ENCODE measurements at places on chromosomes 2 and 18.

- DNase-seq: peak; percentile 18
These were observed 764 bp downstream of the MBD2 start for GRCh38 chr18:54223568-54224241.

DNA sequence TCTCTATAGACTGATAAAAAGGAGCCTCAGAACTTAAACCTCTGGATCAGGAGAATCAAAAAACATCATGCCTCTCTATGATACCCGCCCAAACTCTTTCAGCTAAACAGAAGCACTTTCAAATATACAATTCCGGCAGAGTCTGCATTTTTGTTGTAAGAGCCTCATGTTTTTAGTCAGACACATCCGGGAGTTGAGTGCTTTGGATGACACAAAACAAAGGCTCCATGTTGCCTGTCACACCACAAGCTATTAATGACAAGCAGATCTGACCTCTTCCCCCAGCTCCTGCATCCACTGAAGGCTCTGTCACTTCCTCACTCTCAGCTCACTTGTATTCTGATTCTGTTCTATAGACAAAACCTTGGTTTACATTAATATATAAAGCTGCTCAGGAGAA lies 33.2 kb downstream of the SLC38A11 start:
- DNase-seq: no peak

- no peak for DNase-seq
These were observed 36.3 kb upstream of the MBP start for GRCh38 chr18:77168811-77169311.

GRCh38 chr2:152383702-152384101 lies 48.7 kb downstream of the FMNL2 start:
- DNase-seq: no peak

DNA sequence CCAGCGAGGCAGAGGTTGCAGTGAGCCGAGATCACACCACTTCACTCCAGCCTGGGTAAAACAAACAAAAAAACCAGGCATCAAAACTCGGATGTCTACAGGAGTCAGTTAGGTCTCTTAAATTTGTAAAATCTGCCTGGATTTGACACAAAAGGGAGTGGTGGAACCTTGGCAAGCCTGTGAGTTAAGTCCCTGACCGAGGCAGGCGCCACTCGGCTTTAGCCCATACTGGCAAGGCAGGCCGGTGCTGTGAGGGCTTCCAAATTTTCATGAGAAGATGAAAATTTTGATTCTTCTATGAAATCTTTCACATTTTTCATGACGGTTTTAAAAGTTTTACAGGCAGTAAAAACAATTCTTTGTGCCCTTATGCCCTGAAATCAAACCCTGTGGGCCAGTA lies 165.8 kb downstream of the FMNL2 start:
- DNase-seq: no peak

DNA sequence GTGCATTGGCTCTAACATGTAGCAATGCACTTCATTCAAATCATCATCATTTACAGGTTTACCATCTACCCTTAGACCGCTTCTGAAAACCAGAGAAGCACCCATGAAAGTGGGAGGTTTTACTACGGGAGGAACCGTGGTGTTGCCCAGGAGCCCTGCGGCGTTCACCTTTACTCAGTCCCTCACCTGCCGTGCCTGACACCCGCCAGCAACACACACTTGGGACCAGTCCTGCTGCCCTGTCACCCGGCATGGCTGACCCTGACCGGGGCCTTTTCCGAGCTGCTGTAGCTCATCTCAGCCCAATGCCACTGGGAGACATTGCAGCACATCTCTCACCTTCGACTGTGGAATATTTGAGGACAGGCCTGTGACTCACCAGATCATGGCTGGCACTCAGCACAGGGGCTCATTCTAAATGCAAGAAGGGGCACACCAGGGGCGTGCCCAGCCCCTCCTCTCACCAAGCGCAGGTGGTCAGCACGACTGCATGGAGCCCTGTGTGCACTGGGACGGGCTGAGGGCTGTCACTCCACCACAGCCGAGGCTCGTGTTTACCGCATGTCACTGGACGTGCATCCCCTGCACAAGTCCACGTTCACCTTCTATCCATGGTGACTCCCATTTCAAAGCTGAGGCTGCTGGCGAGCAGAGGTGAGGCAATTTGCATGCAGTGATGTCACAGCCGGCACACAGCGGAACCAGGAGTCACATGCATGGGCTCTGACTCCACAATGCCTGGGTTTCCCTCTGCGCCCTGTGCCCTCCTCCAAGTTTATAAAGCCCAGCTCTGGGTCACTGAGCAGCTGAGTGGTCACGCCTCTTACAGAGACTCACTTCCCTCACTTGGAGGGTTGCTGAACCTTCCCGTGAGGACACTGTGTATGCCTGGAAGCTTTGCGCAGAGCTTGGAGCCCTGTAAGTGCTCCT lies 76.7 kb upstream of the SNTG2 start:
- no peak for DNase-seq

GRCh38 chr18:43277164-43277600 lies at the start of gene SYT4:
Gene SYT4 (minus strand): TSS chr18:43277490. CDS start chr18:43277281, 209 bp downstream.
- peak; percentile 3 for DNase-seq

DNA sequence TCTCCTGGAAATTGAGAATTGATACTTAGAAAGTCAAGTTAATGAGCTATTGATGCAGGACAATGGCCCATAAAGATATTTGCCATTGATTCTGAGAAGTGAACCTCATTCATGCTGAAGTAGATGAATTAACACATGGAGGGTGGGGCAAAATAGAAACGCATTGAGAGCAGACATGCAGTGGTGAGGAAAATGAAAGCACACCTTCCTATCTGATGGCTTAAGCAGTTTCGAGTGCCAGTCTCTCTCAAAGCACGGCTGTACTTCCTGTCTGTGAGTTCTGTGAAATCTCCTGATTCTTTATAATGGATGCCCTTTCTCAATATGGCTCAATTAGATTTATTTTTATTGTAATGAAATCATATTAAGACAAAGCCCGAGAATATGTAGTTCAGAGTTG lies 247.0 kb downstream of the TMX3 start:
- no peak for DNase-seq

- no peak for DNase-seq
These were observed 704 bp downstream of the ANKRD53 start for GRCh38 chr2:70979180-70979488.

DNA sequence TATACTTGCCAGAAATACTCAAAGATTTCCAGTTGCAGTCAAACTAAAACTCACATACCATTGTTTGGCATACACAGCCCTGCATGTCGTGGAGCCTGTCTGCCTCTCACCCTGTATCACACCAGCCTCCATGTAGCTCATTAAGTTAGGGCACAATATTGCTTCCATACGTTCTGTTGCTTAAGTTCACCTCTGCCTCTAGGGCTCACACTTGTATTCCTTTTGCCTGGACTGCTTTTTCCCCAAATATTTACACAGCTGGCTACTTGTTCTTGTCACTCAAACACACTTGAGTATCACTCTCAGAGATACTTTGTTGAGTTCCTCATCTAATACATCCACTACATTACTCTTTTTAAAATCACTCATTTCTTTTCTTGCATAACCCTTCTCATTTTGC lies 83.1 kb downstream of the PTH2R start:
- no peak for DNase-seq

GRCh38 chr18:74806700-74807416 lies 209.2 kb downstream of the ZNF407 start:
- DNase-seq: no peak

DNA sequence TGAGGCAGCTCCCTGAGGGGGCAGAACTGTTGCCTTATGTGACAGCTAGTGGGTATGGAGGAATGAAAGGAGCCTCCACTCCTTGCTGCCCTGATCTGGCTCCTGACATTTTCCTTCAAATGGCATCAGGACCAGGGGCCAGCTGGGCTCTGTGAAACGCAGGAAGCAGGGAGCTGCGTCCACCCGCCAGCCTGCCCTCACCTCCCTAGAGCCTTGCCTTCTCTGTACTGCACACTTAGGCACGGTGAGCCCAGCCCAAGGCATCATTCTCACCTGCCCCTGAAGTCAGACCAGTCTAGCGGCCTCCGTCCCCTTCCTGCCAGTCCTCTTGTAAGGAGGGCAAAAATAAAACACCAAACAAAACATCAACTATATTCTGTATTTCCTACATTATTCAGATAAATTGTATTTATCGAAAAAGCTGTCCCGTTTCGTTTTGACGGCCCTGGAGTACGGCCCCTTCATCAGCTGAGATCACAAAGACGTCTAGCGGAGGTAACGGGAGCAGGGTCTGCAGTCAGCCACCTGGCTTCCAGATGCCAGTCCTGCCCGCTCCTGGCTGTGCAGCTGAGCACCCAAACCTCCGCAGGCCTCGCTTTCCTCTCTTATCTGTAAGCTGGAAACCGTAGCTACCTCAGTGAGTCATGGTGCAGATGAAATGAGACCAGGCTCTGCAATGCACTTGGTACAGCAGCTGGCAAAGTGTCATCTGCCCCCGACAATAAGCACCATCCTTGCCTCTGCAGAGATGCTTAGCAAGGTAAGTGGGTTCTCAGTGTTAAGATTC lies 6.9 kb upstream of the CTDP1 start:
- no peak for DNase-seq

GRCh38 chr2:168008646-168009195 lies 238.7 kb downstream of the STK39 start:
- no peak for DNase-seq

DNA sequence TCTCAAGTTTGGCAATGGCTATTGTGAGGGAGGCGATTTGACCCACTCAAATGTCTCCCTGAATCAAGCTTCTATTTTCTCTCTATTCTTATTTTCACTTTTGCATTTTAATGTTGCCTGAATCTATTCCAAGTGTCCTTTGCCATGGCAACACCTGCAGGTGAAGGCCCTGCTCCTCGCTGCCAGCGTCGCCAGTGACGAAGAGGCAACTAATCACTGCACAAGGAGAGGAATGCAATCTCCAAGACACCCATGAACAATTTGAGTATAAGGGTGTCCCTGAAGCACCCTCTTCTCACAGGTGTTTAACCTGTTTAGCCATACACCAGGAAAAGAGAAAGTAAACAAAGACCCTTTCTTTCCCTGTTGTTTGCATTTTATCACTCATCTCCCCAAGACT lies 165.6 kb upstream of the VRK2 start:
- DNase-seq: no peak

DNA sequence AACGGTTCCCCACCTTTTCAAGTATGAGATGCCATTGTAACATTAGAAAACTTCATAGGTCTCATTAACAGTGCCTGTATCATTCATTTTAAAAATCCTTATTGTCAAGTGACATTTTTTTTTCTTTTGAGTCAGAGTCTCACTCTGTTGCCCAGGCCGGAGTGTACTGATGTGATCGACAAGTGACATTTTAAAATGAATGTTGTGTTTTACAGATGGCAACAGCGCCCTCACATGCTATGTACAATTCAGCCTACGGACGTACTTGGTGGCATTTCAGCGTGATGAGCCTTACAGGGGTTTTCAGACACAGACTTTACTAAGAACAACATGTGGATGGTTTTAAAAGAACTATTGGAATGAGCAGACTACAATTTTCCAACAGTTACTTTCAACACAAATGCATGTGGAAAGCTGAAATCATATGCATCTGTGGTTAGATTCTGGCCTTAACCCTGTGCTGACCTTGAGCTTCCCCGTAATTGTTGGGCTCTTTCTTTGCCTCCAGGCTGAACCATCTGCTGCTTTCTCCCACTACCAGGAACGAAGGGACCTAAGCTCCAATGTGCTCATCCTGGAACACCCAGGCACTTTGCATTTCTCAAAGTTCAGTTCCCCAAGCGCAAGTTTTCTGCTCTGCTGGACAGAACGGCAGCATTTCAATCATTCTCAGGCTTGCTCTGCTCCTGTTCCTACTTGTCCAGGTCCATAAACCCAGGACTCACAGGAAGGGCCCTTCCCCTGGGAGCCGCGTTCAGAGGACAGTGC lies 119.9 kb upstream of the NDUFV2 start:
- peak; percentile 74 for DNase-seq

DNA sequence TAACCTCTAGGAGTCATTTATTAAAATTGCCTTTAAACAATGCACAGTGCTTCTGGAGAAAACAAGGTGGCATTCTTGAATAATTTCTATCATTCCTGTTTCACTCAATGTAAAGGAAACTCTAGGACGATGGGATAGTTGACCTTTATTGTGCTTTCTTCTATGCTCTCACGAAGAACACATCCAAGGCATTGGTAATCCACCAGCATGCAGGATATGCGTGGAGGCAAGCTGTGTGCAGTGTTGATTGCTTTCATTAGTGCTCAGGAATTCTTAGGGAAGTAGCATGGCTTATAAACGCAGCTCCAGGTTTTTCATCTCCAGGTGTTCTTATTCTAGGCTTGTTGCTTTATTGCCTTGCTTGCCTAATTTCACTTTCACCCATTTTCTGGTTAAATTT lies 58.4 kb upstream of the CAVIN2 start:
- DNase-seq: no peak

GRCh38 chr2:150885236-150885635 lies 376.4 kb downstream of the RBM43 start:
- no peak for DNase-seq

All from Kasumi-1 (cell line).